Hematopoietic multipotent progenitor cell (in vitro differentiated cells): ENCODE measurements at places on chromosomes 3 and 15. TPM values are rescaled to one million over a fixed set of nuclear protein-coding genes. Genes with fewer than 3 reads are reported as not detected.

DNA sequence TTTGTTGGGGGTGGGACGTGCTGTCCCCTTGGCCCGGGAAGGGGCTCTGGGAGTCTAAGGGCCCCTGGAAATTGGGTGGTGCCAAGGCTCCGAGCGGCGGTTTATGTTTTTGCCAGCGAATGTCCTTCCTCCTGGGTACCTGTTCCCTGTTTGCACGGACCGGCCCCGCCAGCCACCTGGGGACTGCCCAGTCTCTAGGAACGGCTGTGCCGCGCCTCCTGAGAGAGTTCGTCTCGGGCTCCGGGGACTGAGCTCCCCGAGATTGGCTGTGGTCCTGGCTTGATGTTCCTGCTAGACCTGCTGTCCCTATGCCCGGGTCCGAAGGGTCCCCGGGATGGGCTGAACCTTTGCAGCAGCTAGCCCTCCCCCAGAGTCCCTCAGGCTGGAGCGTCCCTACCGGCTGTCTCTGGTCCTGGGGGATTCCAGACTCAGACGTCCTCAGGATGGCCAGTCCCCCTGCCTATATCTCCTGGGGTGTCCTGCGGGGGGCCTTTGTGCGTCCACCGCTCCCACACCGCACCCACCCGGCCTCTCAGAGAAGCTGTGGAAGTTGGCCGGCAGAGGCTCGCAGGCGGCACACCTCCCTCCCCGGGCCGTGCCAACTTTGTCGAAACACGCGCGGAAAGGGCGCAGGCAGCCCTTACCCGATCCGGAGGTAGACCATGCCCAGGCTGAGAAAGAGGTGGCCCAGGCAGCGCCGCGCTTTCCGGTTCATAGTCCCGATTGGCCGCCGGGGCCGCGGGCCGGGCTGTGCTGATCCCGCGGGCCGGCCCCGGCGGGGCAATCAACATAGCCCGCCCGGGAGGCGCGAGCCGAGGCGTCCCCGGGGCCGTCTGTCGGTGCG is 547 bp downstream of the WNT7A start:
- peak; percentile 13 for DNase-seq

DNA sequence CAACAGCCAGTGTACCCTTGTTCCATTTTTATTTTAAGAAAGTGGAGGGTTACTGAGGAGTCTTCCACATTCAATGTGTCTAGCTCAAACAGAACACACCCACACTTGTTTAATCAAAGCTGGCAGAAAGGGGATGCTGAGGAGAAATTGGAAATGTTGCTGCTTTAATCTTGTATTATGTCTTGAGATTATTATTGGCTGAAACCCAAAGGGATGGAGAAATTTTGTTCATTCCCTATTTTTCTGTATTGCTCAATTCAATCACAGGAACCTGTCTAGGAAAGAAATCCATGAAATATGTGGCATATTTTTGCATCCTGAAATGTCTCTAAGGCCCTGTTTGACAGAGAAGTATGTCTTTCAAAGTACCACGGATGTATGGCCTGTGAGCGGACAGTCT is 238.0 kb downstream of the MYRIP start:
- DNase-seq, result no peak

Gene C3orf49
- total RNA-seq, result not detected

DNA sequence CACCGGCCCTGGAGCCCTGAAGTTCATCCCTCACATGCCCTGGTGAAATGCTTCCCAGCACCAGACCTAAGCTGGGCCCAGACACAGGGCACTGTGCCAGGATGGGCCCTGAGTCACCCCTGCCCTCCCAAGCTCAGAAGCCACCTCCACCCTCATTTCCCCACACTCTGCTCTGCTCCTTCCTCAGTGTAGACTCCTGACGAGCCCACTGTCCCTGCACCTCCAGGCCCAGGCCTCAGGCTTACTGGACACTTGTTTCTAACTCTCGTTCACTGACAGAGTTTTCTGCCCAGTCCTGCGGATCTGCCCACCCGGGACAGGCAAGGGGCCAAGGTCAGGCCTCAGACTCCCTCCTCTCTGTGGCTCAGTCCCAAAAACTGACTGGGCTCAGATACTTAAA is 112.6 kb upstream of the RNF7 start:
- no peak for DNase-seq
